ENCODE measurements at places on chromosomes 5 and 9.

DNA sequence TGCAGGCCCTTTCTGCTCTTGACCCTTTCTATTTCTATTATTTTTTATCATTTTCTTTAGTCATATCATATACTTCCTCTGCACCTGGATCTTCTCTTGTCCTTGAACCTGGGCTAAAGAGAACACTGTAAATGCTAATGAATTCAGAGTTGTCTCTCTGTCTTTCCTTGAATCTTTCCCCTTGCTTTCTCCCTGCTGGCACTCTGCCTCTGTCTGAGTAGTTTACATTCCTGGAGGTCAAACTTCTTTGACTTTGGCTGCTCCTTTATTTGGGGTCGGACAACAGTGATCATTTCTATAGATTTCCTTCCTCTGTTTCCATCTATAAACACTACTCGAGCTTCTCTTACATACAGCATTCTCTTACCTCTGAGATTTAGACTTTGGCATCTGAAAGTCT, 47.1 kb downstream of the IZUMO3 start:
- ATAC-seq, result no peak

DNA sequence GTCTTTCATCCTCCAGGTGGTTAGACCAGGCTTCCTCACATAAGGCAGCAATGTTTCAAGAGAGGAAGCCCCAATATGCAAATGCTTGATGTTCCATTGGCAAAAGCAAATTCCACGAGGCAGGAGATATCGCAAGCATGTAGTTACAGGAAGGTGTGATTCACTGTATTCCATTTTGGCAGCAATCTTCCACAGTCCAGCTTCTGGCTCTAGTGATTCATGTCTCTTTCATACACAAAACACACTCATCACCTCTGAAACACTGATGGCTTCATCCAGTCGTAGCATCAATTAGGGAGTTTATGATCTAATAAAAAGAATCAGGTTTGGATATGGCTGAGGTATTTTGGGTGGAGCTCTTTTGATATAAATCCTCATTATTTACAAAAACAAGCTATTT, 552.2 kb upstream of the RIOK2 start:
- no peak for ATAC-seq

DNA sequence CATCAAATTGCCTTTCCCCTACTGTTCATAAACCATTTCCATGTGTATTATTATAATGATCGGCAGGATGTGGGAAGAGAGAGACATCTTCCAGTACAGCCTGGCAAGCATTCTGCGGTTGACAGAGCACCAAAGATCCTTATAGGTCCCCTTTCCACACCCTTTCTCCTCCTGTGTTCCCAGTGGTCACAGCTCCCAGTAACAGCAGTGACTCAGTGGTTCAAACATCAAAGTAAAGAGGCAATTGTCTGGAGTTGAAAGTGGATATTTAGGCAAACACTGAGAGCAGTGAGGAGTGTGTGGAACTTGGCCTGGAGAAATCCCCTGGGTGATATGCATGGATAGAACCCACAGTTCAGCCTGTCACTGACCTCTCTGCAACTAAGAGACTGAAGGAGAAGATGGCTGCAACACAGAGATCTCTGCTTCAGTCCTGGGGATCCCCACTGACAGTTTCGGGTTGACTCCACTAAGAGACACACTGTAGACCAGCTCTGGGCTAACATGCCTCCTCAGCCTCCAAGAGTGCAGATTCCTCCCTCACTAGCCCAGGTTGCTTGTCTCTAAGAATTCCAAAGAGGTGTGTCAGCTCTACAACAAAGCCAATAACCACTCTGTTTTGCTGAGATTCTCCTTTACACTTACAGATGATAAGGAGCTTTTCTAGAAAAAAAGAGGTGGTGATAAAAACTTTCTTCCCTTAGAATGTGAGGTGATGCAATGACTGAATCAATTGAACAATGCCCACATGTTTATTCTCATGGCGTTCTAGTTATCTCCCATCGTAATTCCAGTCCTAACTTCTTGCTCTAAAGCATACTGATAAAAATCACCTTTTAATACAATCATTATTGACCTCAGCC, 94.4 kb upstream of the IL6ST start:
- peak; percentile 76 for ATAC-seq

- ATAC-seq, result peak; percentile 16
These were observed 165.3 kb upstream of the SLC27A6 start for GRCh38 chr5:128799945-128800344.

- no peak for ATAC-seq
These were observed 51.8 kb downstream of the ANKRD33B start for GRCh38 chr5:10615693-10616092.

- ATAC-seq, result no peak
These were observed 93.4 kb downstream of the RXRA start for GRCh38 chr9:134419684-134420076.

DNA sequence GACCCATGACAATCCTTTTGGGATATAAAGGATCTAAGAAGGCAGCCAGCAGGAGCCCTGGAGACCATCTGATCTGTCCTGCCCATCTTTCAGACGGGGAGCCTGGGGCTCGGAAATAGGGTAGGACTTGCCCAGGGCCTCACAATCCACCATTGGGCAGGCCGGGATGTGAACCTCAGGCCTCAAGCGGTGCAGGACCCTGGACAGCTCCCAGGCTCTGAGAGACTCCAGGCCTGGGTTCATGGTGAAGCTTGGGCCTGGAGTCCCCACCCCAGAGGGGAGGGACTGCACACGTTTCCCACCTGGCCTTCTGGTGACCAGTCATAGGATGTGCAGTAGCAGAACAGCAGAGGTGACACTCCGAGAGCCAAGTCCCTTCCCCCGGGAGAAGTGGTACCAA, 36.6 kb upstream of the RAPGEF1 start:
- no peak for ATAC-seq

- peak; percentile 20 for ATAC-seq
These were observed 7.0 kb downstream of the ASS1 start for GRCh38 chr9:130451509-130452388.

- ATAC-seq, result no peak
These were observed 45.7 kb downstream of the MUSK start for GRCh38 chr9:110714314-110714713.

DNA sequence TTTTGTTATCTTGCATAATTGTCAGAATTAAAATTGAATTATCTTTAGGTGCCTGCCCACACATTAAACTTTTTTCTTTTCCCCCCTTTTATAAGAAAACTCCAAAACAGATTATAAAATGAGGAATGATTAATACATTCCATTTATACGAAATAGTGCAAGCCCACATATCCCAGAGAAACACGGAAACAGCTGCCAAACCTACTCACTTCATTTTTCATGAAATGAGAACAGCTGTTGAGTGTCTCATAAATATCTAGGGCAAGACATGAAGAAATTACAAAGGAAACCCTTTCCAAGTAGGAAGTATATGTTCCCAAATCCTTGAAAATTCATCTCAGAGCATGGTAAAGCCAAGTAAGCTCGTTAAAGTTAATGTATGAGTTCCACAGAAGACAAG, 459.4 kb upstream of the NMUR2 start:
- no peak for ATAC-seq

GRCh38 chr5:95920822-95921221, 40.8 kb downstream of the ELL2 start:
- ATAC-seq, result no peak

DNA sequence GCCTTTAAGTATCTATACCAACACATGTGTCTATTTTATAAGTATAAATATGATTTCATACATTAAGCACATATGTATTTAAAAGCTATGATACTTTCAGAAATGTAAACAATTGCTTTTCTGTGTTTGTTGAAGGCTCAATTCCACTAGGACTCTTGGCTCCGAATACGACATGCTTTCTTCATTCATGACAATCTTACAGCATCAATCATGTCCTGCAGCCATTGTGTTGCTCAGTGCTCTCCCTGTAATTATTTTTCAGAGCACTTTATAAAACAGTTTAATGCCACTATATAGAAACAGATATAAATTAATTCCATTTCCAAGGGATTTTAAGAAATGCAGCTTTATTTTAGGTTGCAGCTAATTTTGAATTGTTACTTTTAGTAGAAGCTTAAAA, 167.3 kb downstream of the TAF11L14 start:
- ATAC-seq, result no peak

DNA sequence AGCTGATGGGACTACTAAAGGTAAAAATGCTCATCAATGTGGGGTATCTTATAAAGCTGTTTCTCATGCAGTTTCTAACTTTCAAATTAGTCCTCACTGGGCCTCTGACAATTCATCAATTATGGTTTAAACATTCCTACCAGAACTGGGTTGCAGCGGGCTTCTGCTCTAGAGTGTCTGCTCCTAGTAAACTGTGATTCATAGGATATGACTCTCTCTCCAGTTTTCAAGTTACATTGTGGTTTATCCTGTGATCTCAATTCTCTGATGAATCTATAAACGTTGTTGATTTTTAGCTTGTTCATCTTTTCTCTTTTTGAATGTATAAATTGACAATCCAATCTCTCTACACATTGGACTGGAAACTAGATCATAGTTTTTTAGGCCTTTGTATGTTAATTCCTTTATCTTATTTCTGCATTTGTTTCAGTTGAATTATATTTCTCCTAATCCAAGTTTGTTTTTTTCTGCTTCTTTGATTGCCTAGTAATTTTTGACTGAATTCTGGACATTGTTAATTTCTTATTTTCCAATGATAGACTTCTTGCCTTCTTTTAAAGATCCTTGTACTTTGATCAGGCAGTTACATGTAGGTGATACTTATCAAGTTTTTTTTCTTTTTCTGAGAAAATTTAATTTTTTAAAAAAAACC, 822.6 kb downstream of the TLE1 start:
- ATAC-seq, result no peak

GRCh38 chr9:125492719-125493118, 214.3 kb downstream of the MAPKAP1 start:
- ATAC-seq, result no peak

DNA sequence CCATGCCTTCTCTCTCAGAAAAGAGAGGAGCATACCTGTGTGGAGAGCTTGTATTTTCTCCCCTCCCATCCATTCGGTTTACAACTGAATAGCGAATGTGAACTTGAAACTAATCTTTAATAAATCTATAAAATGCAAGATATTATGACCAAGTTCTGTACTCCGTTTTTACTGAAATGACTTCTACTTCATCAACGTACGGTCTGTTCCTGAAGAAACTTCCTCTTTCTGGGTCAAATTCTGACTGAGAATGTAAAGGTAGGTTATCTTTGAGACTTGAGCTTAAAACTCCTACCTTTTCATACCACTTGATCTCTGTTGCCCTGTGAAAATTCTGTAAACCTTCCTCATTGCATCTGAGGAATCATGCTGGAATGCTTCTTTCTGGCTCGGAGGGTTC, 4.2 kb upstream of the CTNNAL1 start:
- peak; percentile 60 for ATAC-seq

GRCh38 chr9:18632632-18633403, 158.9 kb downstream of the ADAMTSL1 start:
- peak; percentile 45 for ATAC-seq

DNA sequence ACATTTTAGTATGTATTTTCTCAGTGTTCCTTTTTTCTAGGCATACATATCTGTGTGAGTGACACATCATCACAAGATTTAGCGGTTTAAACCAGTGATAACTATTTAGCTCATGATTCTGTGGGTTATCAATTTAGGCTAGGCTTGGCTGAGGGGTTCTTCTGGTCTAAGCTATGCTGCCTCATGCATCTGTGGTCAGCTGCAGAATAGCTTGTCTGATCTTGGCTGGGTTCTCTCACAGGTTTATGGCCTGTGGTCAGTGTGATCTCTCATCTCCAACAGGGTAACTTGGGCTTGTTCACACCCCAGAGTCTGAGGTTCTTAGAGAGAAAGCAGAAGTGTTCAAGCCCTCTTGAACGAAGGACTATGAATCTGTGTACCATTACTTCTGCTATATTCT, 363.3 kb downstream of the KDM4C start:
- ATAC-seq, result peak; percentile 52

DNA sequence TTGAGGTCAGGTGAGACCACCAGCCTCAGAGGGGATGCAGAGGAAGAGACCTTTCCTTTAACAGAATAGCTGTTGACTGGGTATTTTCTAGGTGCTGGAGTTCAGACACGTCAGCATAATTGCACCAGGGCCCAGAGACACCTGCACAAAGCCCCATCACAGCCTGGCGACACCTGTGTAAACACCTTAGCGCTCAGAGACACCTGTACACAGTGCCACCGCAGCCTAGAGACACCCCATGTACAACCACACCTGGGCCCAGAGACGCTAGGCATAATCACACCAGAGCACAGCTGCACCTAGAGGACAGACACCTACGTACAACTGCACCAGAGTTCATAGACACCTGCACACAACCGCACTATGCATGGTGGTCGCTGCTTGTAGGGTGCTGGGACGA, 1.0 kb downstream of the TRIP13 start:
- no peak for ATAC-seq

GRCh38 chr5:160488394-160489325, 67.0 kb downstream of the PTTG1 start:
- ATAC-seq, result no peak

DNA sequence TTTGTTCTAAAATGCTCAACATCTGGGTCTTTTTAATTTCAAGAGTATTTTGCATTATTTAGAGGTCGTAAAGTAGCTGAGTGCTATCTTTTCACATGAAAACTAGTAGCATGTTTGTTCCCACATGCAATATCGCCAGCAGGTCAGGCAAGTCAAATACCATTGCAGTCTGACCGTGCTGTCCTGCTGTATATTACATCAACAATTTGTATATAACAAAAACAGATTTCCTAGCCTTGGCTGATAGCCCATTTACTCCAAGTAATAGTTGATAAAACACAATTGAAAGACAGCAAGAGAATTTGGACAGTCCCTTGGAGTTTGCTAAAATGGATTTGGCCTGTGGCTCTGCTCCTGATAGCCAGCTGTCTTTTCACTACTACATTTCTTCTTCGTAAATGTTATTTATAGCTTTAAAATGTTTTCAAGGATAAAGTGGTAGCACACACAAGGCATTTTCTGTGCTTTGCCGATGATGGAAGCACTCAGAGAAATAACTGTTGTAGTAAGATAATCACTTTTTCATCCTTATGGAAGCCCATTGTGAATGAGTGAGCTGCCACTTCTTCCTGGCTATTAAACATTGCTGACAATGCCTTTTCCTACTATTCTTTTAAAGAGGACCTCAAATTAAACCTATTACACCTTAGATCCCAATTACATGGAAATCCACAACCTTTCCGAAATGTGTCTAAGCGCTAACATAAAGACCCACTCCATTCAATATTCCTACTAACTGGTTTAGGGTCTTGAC, 992.1 kb downstream of the MAT2B start:
- ATAC-seq, result no peak

- ATAC-seq, result peak; percentile 85
These were observed at the start of gene RAPGEF1 for GRCh38 chr9:131739959-131740648. RAPGEF1 (minus strand) TSS chr9:131740076; CDS start chr9:131739830, 246 bp downstream.

DNA sequence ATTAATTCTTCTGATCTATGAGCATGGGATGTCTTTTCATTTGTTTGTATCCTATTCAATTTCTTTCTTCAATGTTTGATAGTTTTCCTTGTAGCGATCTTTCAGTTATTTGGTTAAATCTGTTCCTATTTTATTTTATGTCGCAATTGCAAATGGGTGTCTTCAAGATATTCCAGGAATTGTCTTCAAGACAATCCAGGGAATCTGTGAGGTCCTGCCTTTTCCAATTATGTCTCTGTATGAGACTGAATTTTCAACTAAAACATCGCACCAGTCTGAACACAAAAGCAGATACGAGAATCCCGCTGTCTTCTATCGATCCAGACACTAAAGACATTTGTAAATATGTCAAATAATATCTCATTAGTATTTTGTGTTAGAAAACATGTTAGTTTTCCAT, 485.5 kb downstream of the BNC2 start:
- ATAC-seq, result no peak
